Foreskin keratinocyte (primary cell): ENCODE measurements at places on chromosomes 3 and 15.

DNA sequence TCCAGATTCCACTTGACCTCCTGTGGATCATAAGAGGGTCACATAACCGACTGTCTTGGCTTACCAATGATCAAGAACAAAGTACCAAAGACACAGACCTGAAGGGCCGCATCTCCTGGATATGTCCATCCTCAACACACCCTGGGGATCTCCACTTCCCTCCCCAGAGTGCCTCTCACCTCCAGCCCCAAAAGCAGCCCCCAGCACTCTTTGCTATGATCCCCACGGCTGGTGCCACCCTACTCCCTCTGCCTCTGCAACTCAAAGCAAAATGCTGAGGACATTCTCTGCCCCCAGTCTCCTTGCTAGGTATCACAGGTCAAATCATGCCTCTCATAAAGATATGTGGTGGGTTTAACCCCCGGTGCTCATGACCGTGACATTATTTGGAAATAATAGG, 32.7 kb downstream of the SLCO2A1 start:
- no peak for DNase-seq

DNA sequence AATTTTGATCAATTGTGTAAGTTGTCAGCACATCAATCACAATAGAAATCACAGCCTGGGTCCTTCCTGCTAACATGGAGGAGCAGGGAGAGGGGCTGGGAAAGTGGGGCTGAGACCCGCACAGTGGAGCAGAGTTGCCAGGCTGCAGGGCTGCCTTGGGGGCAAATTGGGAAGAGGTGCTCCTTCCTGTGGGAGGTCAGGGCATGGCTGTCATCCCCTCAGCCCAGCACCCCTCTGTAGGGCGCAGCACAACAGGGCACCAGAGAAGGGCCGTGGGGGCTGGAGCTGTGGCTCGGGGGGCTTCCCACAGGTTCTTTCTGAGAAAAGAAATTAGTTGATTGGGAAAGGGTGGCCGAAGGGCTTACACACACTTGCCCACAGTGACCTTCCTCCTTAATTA, 126.3 kb downstream of the NSMCE3 start:
- no peak for DNase-seq

- DNase-seq = no peak
Observed at GRCh38 chr3:42273361-42273760, 7.4 kb upstream of the CCK start.

GRCh38 chr15:58852347-58852746, 81.1 kb downstream of the SLTM start:
- DNase-seq = no peak

GRCh38 chr3:31927811-31928210, 53.3 kb downstream of the OSBPL10 start:
- DNase-seq = no peak

- no peak for DNase-seq
Observed at GRCh38 chr15:20340931-20341661, 200.5 kb downstream of the GOLGA6L6 start.

DNA sequence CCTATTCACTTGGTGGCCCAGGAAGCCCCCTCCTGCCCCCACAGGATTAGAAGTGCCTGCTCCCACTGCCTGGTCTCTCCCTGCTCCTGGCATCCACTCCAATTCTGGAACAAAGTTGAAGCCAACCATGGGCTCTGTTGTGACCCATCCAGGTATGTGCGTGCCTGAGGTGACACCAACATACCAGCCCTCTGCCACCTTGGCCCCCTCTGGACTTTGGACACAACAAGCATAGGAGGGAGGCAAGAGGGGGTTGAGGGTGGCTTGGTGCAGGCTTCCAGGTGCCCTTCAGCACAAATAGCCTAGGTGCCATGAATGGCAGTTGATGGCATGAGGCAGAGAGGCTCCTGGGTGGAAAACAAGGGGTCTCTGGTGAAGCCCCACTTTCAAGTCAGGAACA, 600.9 kb downstream of the SI start:
- no peak for DNase-seq

DNA sequence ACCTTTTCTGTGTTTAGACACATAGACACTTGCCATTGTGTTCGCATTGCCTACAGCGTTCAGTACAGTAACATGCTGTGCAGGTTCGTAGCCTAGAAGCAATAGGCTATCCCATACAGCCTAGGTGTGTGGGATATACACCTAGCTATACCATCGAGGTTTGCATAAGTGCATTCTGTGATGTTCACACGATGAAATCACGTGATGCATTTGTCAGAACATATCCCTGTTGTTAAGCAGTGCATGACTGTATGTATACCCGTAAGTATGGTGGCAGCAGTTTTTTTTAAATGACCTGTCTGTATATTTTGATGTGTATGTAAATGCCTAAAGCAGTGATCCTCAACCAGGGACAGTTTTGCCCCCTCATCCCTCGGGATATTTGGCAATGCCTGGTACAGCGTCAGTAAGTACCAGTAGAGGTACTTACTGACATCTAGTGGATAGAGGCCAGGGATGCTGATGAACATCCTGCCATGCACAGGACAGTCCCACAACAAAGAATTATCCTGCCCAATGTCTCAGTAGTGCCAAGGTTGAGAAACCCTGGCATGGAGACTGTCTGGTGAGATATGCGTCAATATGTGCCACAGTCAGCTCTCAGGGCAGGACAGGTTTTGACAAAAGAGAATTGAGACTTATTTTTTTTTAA, 129.1 kb downstream of the HCN4 start:
- no peak for DNase-seq

- DNase-seq = no peak
Observed at GRCh38 chr3:149454746-149455145, 19.8 kb upstream of the TM4SF4 start.

GRCh38 chr3:108528459-108529252, 18.3 kb upstream of the MYH15 start:
- no peak for DNase-seq

DNA sequence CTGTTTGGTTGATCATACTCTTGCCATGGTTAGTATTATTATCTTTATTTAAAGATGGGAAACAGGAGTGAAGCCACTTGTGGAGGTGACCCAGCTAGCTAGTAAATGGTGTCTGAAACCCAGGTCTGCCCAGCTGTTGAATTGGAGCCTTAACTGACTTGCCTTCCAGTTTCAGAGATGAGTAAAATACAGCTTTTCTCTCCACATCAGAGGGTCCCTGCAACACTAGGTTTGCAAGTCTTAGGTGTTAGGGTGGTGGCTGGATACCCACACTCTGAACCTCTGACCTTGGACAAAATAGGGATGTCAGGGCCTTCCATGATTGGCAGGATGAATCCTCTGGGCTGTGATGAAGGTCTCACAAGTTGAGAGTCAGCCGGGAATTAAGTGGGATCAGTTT, 4.1 kb downstream of the FLNB start:
- DNase-seq = no peak

- no peak for DNase-seq
Observed at GRCh38 chr3:44654039-44654438, 5.5 kb downstream of the ZNF35 start.

GRCh38 chr3:30988769-30989168, 94.3 kb upstream of the GADL1 start:
- no peak for DNase-seq

DNA sequence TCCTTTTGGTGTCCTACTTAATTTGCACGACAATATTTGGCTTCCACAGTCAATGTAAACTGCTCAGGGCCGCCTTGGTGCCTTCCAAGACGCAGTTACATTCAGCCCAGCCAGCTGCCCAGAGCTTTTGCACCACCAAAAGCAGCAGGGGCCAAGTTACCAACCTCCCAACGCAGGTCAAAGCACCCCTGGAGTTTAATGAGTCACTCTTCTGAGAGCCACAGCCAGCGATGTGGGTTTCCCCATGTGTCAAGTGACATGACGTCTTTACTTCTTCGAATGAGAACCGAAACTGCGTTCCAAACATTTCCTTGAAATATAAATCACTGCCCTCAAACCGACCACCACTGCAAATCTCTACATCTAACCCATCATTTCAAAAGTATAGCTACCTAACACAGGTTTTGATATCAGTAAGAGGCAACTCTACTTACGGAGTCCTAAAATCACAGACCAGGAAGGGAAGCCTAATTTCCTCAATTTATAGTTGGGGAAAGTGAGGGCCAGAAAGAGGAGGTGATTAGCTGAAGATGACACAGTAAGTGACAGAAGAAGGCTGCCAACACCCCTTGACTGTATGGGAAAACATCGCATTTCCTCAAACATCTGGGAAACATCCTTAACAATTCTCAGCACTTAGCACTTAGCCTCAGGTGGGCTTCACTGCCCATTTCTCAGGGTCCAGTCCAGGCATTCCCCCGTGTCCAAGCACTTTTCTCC, 24.5 kb downstream of the MB21D2 start:
- peak; percentile 72 for DNase-seq

GRCh38 chr15:70321172-70321819, 223.6 kb upstream of the TLE3 start:
- DNase-seq = no peak

DNA sequence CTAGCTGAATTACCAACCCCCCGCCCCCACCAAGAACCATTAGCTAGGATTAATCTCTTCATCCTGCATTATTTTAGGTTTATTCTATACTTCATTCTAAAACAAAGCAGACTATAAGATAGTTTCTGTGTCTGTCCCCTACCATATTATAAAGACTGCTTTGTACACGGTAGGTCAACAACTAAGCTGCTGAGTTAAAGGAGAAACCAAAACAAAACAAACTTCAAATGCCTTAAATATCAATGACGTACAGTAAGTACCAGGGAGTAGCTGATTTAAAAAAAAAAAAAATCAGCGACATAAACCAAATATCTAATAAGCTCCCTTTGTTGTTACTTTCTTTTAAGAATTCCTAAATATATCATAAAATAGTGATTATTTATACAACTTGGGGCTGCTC, 7.8 kb upstream of the VGLL4 start:
- DNase-seq = no peak

GRCh38 chr3:56248021-56248420, 220.2 kb downstream of the ERC2 start:
- DNase-seq = no peak

DNA sequence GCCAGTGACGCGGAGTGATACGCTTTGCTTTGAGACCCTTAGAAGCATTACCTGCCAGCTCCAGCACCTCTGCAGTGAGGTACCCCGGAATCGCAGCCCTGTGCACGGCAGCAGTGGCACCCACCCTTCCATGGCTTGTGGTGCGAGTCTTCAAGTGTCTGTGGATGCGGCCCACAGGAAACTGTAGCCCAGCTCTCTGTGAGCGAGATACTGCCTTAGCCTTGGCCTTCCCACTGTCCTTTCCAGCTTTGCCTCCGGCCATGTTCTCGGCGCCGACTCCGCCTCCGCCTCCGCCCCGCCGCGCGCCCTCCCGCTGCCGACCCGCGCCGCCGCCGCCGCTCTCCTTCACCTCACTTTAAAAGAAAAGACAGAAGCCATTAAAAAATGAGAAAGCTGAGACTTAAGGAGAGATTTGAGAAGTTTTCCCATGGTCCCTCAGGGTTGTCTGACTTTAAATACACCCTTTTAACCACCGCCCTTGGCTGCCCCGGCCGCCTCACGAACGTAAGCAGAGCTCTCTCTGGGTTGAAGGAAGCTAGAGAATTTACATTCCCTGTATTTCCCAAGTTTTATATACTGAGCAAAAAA, 78.5 kb upstream of the FAM174B start:
- DNase-seq = no peak

- DNase-seq = peak; percentile 37
Observed at GRCh38 chr3:38004415-38005075, 14.0 kb downstream of the VILL start.

- no peak for DNase-seq
Observed at GRCh38 chr15:62059816-62060112, 483 bp downstream of the VPS13C start.

DNA sequence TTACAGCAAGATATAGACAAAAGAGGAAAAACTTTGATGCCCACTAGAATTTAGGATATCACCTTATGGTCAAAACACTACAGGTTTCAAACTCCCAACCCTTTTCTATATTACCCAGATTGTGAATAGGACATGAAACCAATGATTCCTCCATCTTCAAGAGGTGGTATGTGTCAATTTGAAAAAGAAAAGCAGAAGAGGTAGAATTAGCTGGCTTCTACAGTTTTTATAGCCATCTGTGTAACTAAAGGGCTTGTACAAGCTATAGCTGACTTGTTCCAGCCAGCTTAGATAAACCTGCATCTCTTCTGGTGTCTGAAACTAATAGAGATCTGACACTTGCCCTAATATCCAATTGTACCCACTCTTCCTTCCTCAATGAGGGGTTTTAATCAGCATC, 24.9 kb upstream of the HGD start:
- DNase-seq = no peak

- DNase-seq = peak; percentile 69
Observed at GRCh38 chr15:32643907-32644445, 2.5 kb downstream of the SCG5 start.

DNA sequence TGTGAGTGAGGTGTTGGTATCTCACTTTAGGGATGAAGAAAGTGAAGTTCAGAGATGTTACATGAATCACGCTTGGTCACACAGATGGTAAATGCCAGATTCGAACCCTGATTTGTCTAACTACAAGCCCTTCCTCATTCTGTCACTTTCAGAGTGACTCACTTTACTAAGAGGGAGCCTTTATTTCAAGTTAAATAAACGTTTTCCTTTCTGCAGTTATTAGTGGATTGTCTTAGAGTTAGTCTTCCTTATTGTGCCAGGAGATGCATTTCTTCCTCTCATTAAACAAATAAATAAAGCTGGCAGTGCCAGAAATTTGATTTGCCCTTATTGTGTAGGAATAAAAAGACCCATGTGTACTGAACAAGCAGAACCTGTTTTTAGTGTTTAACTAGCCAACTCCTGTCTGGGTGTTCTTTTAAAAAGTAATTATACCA, 162.5 kb downstream of the AKAP13 start:
- DNase-seq = no peak

DNA sequence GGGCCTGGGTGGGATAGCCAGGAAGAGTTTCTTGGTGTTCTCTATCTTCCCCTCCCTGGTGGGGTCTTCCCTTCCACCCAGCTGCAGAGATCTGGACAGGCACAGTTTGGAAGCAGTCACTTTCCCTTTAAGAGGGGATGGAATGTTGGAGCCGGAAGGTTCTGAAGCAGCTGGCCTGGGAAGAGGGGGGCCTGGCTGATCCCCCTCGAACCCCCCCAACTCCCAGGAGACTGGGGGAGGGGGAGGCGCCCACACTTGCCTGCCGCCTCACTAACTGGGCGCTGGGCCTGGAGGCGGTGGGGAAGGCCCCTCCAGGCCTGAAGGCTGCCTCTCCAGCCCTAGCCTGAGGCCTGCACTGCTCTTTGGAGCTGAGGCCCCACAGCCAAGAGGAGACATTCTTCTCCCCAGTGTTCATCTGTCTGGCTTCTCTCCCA, 1.4 kb downstream of the DVL3 start:
- no peak for DNase-seq

DNA sequence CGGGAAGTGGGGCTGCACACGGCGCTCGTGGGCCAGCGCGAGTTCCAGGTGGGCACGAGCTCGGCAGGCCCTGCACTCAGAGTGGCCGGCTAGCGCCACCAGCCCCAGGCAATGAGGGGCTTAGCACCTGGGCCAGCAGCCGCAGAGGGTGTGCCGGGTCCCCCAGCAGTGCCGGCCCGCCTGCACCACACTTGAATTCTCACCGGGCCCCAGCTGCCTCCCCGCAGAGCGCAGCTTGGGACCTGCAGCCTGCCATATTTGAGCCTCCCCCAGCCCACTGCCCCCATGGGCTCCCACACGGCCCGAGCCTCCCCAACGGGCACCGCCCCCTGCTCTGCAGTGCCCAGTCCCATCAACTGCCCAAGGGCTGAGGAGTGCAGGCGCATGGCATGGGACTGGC, 87.5 kb downstream of the CHCHD4 start:
- no peak for DNase-seq
